ENCODE measurements at places on chromosomes 7 and 10.

GRCh38 chr10:78300526-78300925 is 266.9 kb downstream of the RPS24 start:
- no peak for DNase-seq

DNA sequence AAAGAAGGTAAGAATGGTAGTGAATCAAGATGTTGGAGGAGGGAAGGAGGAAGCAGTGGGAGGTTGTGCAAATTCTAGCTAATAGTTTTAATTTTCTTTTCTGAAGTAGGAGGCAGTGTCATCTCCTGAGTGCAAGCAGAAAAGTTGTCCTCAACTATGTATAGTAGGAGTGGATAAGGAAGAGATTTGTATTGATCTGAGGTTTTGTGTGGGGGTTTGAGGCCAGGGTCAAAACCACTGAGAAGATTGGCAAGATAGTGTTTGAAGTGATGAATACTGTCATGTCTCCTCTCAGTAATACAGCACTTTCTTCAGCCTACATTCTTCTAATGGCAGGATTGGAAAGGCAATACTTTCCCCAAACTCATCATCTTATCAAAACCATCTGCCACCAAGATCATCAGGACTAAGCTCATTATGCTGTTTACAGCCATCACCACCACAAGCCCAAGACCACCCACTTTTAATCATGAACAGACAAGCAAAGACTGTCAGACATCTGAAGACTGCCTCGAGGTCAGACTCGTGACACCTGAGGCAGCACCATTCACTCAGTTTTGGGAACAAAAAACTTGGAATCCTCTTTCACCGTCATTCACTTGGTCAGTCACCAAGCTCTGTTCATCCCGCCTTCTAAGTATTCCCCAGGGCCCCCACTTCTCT is 1.5 kb upstream of the MIOS start:
- DNase-seq, result no peak

- no peak for DNase-seq
These were observed 80.8 kb upstream of the SH2B2 start for GRCh38 chr7:102205915-102206314.

GRCh38 chr7:71618278-71618677 is 486.3 kb downstream of the GALNT17 start:
- no peak for DNase-seq

DNA sequence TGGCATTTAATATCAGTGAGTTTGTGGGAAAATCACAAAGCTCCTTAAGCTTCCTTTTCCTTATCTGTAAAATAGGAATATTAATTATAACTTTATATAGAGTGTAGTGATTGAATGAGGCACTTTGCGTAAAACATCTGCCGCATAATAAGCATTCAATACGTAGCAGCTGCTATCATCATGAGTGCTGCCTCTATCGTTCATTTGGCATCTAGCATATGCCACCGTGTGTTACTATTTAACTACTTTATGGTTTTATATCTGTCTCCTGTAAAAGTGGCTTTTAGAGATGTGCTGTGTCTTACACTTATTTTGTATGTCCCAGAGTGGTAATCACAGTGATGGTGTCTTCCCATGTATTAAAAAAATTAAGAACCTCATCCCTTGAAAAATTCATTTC is 729.6 kb downstream of the SORCS3 start:
- no peak for DNase-seq

- DNase-seq, result no peak
These were observed 72.1 kb downstream of the PTPRZ1 start for GRCh38 chr7:121945066-121945465.

DNA sequence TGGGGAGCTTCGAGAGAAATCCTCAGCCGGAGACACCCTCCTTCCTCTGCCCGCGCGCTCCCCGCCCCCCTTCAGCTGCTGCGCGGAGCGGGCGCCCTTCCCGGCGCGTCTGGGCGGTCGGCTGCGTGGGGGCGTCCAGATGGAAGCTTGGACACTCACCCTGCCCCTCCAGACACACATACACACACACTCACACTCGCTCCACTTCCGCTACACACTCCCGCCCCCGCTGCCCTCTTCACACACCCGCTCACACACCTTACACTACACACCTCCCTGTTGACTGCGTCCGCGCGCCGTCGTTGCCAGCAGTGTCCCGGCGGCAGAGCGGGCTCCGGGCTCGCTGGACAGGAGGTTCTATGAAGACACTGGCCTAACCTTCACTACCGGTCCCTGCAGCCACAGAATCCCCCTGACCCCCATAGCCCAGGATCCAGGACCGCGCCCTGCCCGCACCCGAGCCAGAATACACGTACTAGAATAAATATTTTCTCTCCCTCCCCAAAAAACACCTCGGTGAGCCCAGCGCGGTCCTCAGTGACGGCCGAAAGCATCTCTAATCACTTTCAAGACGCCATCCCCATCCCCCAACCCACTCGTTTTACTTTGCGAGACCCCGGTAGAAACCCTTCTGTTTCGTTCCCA is 1.1 kb upstream of the EGR2 start:
- no peak for DNase-seq

GRCh38 chr10:51770709-51771108 is 71.3 kb upstream of the CSTF2T start:
- no peak for DNase-seq

- DNase-seq, result no peak
These were observed 78.2 kb downstream of the MGMT start for GRCh38 chr10:129545261-129545660.

GRCh38 chr10:99784016-99784726 is 1.7 kb downstream of the ABCC2 start:
- DNase-seq, result no peak

DNA sequence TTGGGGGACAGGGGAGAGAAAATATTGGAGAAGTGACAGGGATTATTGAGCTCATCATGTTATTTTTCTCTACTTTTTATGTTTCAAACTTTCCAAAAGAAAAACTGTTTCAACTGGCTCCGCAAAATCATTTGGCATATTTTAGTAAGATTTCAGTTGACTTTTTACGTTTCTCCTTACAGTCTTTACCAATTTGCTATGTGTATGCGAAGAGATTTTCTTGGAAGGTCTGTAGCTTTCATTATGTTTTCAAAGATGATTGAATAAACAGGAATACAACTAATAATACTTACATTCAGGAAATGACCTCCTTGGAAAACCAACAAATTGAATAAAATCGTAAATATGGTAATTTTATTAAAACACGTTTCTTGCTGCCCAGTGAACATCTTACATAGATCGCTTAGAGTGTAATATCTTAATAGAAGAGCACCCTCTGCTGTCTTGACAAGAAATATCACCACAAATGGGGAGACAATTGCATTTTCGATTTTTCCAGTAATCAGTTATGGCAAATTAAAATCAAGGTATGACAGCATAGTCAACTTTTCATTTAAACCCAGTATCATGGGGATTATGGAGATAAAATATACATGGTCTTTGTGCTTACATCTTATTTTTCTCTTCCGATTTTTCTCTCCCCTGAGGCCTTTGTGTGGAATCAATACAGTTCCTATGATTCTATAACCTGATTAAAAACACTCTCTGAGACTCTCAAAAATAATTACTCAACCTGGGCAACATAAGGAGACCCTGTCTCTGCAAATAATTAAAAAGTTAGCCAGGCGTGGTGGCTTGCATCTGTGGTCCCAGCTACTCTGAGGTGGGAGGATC is 43.1 kb downstream of the MBL2 start:
- no peak for DNase-seq

GRCh38 chr10:2986391-2986801 is 81.0 kb upstream of the PFKP start:
- DNase-seq, result no peak

DNA sequence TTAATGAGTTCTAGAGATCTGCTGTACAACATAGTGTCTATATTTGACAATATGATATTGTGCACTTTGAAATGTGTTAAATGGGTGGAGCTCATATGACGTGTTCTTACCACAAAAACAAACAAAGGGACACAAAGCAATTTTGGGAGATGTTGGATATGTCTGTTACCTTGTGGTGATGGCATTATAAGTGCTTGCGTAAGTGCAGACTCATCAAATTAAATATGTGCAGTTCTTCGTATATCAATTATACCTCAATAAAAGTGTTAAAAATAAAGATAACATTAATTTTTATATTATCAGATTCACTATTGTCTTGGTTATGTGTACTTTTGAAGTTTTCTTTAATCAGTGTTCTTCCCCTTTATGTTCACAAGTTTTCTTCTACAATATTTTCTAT is 372.9 kb upstream of the COBL start:
- DNase-seq, result no peak

- no peak for DNase-seq
These were observed 123.5 kb downstream of the SMURF1 start for GRCh38 chr7:99020413-99020715.

- no peak for DNase-seq
These were observed 860 bp downstream of the SEC31B start for GRCh38 chr10:100518761-100519241.

DNA sequence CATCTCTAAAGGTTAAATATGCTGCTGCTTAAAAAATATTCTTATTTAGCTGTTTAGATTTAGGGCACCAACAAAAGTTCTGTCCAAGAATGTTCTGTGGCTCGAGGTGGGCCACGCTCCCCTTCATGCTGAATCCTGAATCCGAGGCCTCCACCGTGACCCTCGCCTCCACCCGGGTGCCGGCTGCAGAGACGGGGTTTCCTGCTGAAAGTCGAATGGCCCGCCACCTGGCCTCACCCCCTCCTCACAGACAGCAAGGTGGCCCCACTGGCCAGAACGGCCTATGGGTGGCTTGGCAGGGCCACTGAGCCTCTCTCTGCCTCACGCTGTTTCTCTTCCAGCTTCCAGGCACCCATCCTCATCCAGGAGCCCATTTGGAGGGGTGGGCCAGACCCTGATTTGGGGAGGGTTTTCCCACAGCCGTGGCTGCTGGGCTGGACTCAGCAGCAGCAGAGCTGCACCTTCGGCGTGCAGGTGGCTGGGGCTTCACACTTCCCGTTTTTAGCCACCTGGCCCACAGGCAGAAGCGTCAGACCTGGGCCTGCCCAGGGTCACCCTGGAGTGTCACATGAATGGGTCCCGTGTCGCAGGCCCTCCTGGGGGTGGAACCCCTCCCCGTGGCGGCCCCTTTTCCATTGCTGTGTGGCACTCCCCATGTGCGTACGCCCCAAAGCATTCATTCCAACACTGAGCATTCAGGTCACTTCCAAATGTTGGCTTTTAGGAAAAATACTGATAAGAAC is 26.3 kb upstream of the ADGRA1 start:
- no peak for DNase-seq

All from GM12878 (cell line).